ENCODE measurements at places on chromosomes 12 and 14.

DNA sequence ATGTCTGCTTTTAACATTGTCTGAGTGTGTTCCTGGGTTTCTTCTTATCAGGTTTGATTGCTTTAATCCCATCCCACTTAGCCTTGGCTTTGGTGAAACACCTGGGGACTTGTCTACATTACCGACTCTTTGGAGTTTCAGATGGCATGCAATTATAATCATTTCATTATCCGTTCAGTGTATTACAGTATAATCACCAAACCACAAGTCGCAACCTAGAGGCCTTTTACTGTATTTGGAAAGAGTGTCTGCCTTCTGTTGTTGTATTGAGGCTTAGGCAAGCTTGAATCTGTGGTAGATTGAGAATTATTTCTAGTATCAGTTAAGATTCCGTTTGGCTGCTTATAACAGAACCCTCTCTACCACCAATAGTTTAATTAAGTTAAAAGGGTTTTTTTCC is 103.9 kb downstream of the TGFB3 start:
- no peak for DNase-seq

DNA sequence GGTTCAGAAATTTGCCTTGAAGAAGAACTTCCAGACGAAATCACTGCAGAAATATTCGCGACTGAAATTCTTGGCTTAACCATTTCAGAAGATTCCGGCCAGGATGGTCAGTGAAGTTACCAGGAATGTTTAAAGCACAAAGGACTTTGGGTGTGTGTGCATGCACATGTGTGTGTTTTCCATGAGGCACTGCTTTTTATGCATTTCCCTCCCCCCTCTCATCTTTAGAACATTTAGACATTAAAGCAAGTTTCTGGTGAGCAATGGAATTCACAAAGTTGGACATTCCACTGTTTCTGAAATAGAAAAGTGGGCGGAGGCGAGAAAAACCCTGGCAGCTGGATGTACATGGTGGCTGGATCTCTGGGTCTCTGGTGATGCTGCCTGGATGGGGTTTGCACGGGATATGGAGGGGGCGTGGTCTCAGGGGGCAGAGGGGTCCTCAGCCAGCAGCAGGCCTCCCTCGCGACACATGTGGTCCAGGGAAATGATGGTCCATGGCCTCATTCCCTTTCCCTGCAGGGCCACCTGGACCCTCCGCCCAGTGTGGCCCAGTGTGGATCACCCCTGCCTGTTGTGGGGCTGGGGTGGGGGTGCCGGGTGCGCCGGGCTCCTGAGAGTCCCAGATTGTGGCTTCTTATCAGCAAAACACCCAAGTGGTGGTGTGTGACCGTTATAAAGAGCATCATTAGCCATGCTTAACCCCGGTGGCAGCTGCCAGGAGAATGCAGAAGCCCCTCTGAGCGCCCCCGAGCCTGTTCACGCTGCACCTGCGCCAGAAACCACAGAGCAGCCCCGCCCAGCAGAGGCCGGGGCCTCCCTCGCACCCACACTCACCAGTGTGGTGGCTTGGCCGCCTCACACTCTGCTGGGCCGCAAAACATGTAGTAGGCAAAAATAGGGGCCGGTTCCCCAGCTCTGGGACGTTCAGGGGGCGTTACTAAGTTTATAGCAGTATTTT is 17.8 kb upstream of the BCL7A start:
- DNase-seq = no peak

GRCh38 chr12:50192908-50193307 is 25.7 kb upstream of the CERS5 start:
- DNase-seq = no peak

GRCh38 chr14:101527987-101528386 is 33.3 kb upstream of the DIO3 start:
- no peak for DNase-seq

DNA sequence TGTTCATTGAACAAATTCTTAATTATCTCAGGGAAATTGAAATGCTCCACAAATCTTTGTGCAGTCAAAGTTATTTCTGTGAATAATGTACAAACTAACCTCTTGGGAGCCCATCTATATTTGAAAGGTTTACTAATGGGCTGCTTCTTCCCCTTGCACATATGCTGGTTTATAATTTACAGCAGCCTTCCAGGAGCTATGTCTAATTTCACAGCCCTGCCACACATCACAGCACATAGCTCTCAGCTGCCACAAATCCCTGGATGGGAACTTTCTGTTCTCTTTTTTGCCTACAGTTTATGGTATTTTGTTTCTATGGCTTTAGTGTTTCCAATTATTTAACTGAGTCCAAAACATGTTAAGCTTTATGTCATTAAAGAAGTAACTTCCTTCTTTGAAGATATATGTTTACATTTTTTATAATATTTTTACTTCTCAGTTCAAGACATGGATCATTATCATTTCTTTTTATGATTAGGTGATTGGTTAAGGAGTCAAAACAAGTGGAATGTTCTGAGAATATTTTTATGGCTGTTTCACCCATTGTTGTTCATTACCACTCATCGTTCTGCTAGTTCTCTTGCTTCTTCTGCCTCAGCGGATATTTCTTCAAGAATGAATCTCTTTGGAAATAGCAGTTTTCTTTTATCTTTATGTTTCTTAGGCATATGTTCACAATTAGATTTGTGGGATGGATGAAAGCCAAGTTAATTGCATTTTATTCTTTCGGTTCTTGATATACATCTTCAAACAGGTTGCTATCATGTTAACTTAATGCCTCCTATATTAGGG is 475.6 kb upstream of the MIS18BP1 start:
- DNase-seq = no peak

DNA sequence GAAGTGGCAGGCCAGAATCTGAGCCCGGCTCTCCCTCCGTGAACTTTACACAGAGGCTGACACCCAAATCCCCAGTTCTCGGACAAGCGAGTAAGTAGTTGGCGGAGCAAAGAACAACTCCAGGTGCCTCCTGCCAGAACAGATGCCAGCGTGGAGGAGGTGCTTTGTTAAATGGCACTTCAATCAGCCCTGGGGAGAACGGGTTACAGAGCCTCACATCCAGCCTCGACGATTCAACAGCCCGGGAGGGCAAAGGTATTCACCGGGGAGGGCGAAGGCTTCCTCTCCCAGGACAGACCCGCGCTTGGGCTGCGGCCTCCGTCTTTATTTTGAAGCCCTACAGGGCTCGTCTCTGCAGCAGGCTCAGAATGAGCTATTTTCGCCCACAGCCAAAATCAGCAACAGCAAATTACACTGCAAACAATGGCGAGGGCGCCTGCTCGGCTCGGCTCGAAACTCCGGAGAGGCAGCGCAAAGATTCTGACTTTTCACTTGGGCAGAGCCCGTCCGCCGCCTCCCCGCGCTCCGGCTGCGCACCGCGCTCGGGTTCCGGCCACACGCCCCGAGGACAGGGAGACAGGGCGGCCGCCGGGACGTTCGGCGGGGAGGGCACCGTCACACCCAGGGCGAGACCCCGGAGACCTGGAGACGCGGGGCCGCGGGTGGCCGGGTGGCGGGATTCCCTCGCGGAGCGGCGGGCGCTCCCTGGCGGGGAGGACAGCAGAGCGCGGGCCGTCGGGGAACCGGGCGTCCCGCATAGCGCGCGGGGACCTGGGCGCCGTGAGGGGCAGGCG is 811 bp downstream of the TMCC3 start:
- DNase-seq = no peak

GRCh38 chr14:96349286-96350075 is 13.7 kb downstream of the ATG2B start:
- DNase-seq = no peak

- no peak for DNase-seq
These were observed 30.5 kb downstream of the APPL2 start for GRCh38 chr12:105205322-105206048.

DNA sequence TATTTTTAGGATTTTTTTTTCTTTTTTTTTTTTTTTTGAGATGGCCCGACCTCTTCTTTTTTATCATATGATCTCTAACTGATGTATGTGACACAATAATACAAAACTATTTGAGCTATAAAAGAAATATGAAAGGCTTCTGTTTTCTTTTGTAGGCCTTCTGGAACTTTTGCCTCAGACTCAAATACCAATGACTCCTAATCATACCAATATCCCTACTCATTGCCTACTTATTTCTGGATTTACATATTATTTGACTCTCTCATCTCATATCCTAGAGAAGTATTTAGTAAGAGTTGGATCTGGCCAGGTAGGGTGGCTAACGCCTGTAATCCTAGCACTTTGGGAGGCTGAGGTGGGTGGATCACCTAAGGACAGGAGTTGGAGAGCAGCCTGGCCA is 12.7 kb upstream of the WDR89 start:
- DNase-seq = no peak

DNA sequence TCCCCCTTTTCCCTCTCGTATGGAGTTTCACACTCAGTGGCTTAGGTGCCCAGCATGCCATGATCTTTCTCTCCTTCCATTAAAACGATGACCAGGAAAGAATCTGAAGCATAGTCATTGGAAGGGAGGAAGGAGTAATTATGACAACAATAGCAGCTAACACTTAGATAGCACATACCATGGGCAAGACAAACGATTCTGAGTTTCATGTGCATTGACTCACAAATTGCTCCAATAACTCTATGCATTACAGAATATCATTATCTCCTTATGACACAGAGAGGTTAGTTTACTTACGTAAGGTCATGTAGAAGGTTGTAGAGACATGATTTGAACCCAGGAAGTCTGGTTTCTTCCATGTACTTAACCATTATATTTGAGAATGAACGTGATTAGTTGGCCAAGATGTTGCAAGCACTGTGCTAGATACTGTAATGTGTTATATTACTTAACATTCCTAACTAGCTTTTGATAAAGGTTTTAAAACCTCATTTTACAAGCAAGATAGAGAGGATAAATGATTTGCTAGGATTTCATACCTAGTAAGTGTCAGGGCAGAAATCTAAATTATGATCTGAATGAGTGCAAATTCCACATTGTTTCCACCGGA is 162.4 kb downstream of the CAND1 start:
- no peak for DNase-seq

DNA sequence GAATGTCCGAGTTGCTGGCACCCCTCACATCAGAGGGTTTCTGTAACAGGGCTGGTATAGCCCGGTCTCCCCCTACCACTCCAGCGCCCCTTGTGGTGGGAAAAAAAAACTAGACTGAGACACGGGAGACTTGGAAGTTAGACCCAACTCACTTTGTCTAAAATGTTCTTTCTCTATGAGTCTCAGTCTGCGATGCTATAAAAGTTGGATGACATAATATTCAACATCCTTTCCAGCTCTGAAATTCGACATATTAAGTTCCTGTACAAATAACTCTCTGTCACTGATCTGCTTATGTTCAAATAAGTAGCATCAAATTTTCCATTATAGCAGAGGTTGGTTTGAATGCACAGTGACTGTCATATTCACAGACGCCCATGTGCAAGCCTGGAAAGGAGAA is 25.7 kb upstream of the TC2N start:
- DNase-seq = no peak

DNA sequence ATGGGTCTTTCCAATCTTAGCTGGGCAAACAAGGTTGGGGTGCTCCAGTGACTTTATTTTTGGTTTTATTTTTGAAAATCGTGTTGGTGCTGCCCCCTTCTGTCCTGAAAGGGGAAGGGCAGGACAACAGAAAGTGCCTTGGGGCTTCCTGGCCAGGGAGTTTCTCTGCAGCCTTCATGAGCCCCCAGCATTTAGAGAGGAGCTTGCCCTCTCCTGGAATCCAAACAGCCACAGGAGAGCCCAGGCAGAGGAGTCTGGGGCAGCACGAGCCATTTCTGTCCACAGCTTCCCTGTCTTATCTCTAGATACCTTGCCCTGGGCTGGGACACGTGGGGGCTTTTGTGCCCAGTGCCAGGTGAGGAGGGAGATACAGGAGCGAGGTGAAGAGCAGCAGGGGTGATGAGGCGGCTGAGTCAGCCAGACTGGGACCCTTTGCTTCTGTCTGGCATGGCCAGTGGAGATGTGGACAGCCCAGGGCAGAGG is 4.4 kb upstream of the C1RL start:
- DNase-seq = peak; percentile 12

DNA sequence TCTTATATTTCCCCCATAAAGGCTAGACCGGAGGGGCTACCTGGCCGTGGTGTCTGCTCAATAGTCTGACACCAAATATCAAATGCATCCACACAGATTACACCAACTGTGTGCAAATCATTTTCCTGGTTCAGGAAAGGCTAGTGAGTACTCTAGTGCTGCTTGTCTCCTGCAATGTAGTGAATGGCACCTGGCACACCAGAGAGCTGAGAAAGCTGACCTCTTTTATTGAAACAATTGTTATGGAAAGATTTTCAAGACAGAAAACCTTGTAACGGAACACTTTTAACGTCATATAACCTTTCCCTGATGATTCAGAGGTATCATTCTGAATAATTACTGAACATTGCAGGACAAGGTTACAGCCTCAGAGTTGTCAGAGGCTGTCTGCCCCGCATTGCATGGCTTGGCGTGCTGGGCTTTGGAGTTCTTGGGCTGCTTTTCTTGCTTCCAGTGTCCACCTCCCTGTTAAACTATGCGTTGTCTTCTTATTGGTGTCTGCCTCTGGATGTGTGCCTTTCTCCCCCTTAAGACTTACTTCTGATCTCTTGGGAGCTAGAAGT is 40.7 kb upstream of the HDAC7 start:
- DNase-seq = no peak

- no peak for DNase-seq
These were observed 256.1 kb downstream of the NAV3 start for GRCh38 chr12:78086553-78087362.

GRCh38 chr12:55188974-55189556 is 31.8 kb upstream of the OR10A7 start:
- DNase-seq = peak; percentile 25

DNA sequence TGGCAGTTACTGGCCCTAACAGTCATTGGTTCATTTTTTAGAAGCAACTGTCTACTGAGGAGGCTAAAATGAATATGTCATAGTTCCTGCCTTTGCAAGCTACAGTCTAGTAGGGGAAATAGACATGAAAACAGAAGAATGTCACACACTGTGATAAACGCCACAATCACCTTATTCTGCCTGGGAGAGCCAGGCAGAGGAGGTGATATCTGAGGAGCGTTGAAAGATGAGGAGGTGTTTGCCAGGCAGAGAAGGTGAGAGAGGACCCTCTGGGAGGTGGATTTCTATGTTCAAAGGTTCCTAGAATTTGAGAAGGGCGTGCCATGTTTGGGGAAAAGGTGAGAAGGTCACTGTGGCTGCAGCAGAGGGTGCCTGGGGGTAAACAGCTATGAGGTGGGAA is 185.7 kb downstream of the PAX9 start:
- no peak for DNase-seq

GRCh38 chr12:22044391-22044790 is 1.6 kb upstream of the CMAS start:
- no peak for DNase-seq

DNA sequence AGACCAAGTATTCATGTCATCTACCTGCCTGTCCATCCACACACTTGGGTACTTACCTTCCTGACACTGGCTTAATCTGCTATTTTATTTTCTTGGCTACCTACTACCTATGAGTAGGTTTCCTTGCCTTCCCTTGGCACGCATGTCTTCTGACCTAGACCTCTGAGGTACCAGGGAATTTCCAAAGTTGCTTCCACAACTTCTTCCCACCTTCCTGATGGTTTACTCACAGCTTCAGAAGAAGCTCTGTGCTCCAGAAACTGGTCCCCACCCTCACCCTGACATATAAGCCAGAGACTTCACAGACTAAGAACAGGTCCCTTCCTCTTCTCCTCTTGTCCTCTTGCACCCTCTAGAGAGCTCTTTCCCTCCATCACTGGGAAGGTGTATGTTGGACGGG is 35.7 kb upstream of the DDX11 start:
- DNase-seq = no peak

Data from KG1 (cell line).